ENCODE measurements at places on chromosomes 1 and 21. TPM values are rescaled to one million over a fixed set of nuclear protein-coding genes. Genes with fewer than 3 reads are reported as not detected.

MAN1C1 gene
- 6.5 TPM for total RNA-seq

SELENBP1 gene
- 19.7 TPM for total RNA-seq

PSMB4 gene
- total RNA-seq: 442 TPM

CLDN8 gene
- total RNA-seq: not detected

RAD54L gene
- 5.6 TPM for total RNA-seq

TIE1 gene
- total RNA-seq: 6.3 TPM

EVA1C gene
- total RNA-seq: 16.5 TPM

PDXK gene
- 200 TPM for total RNA-seq

DEPDC1 gene
- 4.2 TPM for total RNA-seq

RGSL1 gene
- total RNA-seq: not detected

AADACL4 gene
- not detected for total RNA-seq

TSPEAR gene
- total RNA-seq: not detected

PWP2 gene
- 5.9 TPM for total RNA-seq

NOTCH2 gene
- total RNA-seq: 143 TPM

CD46 gene
- 78.8 TPM for total RNA-seq

CR1 gene
- not detected for total RNA-seq

HHAT gene
- 4.0 TPM for total RNA-seq

GIPC2 gene
- total RNA-seq: 5.9 TPM

ST6GALNAC5 gene
- 2.5 TPM for total RNA-seq

C1orf94 gene
- not detected for total RNA-seq

CRABP2 gene
- 8.1 TPM for total RNA-seq

C4BPB gene
- not detected for total RNA-seq

CRNN gene
- not detected for total RNA-seq

ICOSLG gene
- 0.19 TPM for total RNA-seq

LCE3A gene
- not detected for total RNA-seq

IL19 gene
- total RNA-seq: not detected

All from regular cardiac myocyte (primary cell).